ENCODE measurements at places on chromosomes 13 and 19. TPM values are rescaled to one million over a fixed set of nuclear protein-coding genes. Genes with fewer than 3 reads are reported as not detected.
A peak's percentile ranks its signal among the peaks of the same experiment; 100 is the strongest.

- H3K4me1 ChIP-seq: no peaks in the 10 kb centered on the region
- DNase-seq: no peak
- peaks cover 1% of the 10 kb centered on the region for H3K27me3 ChIP-seq
- H3K36me3 ChIP-seq: no peaks in the 10 kb centered on the region
Observed at GRCh38 chr13:27878274-27878673, 41.5 kb upstream of the PDX1 start.

- H3K36me3 ChIP-seq: no peaks in the 10 kb centered on the region
- H3K27me3 ChIP-seq: no peaks in the 10 kb centered on the region
- no peaks in the 10 kb centered on the region for H3K4me1 ChIP-seq
- H3K27ac ChIP-seq: no peak overlapping the region
Observed at GRCh38 chr13:64417581-64417980, 2812.6 kb downstream of the PCDH9 start.

- no peak for DNase-seq
- H3K27me3 ChIP-seq: no peaks in the 10 kb centered on the region
- H3K4me1 ChIP-seq: peaks cover 16% of the 10 kb centered on the region
- no peak overlapping the region for H3K27ac ChIP-seq
- H3K36me3 ChIP-seq: no peaks in the 10 kb centered on the region
Observed at GRCh38 chr13:32837307-32837972, 178.8 kb upstream of the KL start.

- H3K4me1 ChIP-seq: peaks cover 70% of the 10 kb centered on the region
- H3K4me3 ChIP-seq: no peak overlapping the region
- peak; percentile 60 for DNase-seq
- peaks cover 39% of the 10 kb centered on the region for H3K36me3 ChIP-seq
- peak overlapping the region; percentile 63 for H3K27ac ChIP-seq
Observed at GRCh38 chr19:4390017-4390566, 10.3 kb downstream of the SH3GL1 start.

The ZNF431 gene
- 18.2 TPM for total RNA-seq

The NLRP4 gene
- not detected for total RNA-seq

Measured in heart left ventricle (tissue), 16 donors.